Thymus (tissue), 14 donors: ENCODE measurements at places on chromosomes 16 and 17. TPM values are rescaled to one million over a fixed set of nuclear protein-coding genes. Genes with fewer than 3 reads are reported as not detected.

DNA sequence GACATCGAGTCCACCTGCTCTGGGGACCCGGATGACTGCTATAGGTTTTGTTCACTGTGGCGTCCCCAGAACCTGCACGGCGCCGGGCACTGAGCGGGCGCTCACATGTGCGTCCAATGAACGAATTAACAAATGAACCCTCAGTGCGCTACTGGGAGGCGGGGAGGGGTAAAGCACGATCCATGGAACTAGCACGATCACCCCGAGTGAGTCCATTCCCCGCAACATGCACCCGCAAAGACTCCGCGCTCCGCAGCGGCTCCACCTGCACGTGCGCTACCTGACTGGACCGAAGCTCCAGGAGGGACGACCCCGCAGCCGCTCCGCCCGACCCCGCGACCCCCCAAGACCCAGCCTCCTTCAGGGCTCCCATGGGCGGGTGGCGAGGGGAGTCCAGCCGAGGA lies 491 bp downstream of the TRAP1 start:
- peak; percentile 10 for DNase-seq

DNA sequence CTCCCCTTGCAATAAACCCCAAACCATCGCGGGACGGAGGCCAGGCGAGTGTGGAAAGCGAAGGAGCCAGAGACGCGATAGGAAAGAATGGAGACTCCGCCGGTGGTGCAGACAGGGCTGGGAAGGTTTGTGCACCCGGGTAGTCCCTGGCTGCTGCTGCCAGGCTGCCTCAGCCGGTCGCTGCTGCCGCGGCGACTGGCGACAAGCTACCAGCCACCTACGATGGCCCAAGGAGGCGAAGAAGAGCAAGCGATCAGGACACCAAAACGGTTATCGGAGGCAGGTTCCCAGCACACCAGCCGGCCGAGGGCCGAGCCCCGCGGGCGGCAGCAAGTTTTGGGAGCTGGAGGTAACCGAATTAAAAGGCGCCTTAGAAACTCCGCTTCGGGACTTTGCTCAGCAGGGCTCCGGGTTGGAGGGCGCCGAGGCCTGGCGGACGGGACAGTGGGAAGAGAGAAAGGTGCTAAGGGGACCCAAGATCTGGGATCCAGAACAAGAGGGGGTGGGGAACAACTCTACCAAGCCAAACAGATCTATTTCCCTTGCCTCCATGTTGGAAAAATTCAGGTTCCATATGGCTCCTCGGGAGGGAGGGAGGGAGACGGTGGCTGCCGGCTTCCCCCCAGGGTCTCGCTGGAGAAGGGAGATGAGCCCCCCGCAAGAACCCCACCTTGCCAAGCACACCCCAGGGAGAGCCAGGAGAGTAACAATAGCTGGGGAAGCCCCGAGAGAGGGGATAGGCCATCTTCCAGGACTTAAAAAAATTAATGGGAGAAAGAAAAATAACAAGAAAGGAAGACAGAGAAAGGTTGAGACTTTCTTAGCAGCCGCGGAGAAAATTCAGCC lies 9.7 kb upstream of the HOXB2 start:
- no peak for DNase-seq

DNA sequence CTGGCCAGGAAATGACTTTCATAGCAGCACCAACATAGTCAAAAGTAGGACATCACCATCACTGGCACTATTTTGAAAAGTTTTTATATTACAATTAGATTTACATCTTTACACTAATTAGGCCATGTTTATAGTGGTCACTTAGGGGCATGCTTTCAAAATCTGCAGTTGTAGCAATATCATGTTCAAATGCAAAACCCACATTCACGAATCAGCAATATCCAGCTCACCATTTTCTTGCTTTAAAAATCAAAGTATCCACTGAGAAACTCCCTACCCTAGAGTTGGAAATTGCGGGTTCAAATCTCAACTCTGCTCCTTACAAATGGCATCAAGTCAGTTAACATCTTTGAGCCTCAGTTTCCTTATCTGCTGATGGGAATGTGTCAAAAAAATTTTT lies 237.4 kb downstream of the ZFHX3 start:
- DNase-seq, result no peak

DNA sequence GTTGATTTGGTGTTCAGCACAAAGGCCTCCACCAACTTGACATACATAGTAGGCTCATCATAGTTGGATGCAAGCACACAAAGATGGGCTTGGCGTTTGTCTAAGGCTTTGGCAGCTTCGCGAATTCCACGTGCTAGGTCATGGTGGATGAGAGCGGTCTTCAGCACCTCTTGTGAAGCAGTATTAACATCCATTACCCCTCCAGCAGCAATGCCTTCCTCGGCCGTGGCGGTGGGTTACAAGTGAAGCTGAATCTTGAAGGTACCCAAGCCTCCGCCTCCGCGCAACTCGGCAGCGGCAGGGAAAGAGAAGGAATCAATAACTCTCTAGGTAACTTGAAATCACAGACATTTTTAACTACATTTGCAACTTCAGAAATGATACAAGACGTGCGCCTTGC lies 1.1 kb upstream of the PELP1 start:
- no peak for DNase-seq

GRCh38 chr17:77723909-77724875 lies 234.3 kb upstream of the TNRC6C start:
- no peak for DNase-seq

GRCh38 chr16:901715-902601 lies 68.8 kb downstream of the LMF1 start:
- DNase-seq, result no peak

DNA sequence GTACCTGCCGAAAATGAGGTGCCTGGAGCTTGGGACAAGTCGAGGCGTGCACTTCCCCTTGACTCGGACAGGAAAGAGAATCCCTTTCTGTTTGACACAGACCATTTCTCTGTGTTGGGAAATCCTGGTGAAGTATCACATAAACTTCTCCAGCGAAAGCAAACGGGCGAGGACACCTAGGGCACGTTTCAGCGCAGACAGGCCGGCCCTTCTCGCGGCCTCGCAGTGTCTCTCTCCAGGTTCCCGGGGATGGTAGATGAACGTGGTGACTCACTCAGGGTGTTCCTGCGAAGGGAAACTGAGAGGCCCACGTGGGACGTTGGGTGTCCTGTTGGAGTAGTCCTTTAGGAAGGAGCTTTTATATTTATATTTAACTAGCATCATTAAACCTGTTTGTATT lies 36.3 kb upstream of the ZNF750 start:
- no peak for DNase-seq

GRCh38 chr17:82248815-82249674 lies 20.2 kb downstream of the SLC16A3 start:
- DNase-seq, result no peak

- no peak for DNase-seq
Observed at GRCh38 chr16:10862438-10862837, 14.6 kb upstream of the CIITA start.

DNA sequence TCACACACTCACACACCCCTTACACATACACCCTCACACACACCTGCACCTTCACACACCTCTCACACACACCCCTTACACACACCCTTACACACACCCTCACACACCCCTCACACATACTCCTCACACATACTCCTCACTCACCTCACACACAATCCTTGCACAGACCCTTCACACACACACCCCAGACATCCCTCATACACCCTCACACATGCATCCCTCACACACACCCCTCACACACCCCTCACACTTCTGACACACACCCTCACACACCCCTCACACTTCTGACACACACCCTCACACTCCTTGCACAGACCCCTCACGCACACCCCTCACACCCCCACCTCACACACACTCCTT lies 23.9 kb downstream of the C17orf67 start:
- no peak for DNase-seq

DNA sequence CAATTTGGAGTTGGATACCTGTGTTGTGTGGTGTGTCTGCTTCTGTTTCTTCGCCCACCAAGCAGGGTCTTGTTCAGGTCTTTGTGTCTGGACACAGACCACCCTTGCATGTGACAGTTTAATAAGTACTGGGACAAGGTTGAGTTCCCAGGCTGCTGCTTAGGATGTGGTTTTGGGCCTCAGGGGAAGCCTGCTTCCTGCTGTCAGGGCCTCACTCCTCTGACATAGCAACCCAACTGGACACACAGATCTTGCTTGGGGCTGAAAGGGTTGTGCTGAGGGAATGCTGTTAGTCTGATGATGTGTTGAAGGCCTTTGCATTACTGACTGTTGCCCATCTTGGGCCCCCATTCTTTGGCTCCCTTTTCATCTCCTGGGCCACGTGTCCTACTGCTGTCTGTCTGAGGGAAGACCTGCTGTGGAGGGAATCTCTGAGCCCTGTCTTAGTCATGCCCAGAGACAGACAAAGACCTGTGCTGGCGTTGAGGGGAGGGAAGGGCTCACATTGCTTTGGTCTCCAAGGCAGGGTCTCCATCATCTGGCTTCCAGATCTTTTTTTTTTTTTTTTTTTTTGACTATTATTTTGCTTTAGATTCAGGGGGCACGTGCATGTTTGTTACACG lies 4.7 kb upstream of the TGFB1I1 start:
- DNase-seq, result no peak

DNA sequence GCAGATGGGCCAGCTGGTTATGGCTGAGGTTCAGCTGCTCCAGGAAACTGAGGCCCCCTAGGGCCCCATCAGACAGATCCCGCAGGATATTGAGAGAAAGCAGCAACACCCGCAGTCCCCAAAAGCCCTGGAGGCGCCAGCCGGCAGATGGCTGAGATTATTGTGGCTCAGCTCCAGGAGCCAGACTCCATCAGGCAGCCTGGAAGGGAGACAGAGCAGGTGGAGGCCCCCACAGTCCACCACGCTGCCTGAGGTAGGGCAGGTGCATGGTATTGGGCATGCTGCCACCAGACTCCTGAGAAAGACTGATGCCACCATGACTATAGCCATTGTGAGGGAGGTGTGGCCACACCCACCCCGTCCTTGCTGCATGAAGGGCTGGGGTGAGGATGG lies 9.5 kb upstream of the TMEM101 start:
- no peak for DNase-seq

DNA sequence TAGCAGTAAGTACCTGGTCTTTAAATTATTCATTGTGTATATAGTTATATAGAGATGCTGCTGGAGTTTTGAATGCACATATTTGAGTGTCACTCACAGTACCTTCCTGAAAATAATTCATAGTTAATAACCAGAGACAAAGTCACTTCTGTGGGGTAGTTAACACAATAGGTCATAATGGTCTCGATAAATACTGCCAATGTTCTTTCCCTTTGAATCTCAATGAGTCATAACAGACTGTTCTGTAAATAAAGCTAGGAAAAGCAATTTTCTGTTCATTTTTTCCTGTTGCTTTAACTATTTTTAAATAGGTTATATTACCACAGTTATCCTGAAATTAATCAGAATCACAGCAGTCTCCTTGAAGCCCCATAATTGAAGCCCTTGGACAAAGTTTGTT lies 87.2 kb downstream of the MAP2K4 start:
- DNase-seq, result no peak

GRCh38 chr17:43846963-43847371 lies at the start of gene CD300LG:
Gene CD300LG, plus strand, starts transcription at chr17:43847176. Its CDS starts 41 bp downstream, at chr17:43847217.
- no peak for DNase-seq

- no peak for DNase-seq
Observed at GRCh38 chr16:47524007-47524405, 62.9 kb downstream of the PHKB start.

DNA sequence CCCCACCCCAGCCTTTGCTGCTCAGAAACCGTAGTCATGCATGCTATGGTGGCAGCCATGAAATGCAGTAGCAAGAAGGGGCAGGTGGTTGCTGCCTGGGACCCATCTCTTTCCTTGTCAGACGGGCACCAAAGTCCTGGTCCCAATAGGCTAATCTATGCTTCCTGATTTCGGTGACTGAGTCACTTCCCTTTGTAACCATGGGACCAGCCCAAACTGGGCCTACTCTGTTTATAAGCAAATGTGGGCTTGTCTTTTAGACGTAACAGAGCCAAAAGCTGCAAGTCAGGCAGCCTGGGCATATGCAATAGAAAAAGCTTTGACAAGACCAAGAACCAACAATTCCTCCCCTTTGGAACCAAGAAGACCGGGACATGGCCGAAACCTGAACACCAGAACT lies 99.1 kb upstream of the RBBP6 start:
- no peak for DNase-seq

DNA sequence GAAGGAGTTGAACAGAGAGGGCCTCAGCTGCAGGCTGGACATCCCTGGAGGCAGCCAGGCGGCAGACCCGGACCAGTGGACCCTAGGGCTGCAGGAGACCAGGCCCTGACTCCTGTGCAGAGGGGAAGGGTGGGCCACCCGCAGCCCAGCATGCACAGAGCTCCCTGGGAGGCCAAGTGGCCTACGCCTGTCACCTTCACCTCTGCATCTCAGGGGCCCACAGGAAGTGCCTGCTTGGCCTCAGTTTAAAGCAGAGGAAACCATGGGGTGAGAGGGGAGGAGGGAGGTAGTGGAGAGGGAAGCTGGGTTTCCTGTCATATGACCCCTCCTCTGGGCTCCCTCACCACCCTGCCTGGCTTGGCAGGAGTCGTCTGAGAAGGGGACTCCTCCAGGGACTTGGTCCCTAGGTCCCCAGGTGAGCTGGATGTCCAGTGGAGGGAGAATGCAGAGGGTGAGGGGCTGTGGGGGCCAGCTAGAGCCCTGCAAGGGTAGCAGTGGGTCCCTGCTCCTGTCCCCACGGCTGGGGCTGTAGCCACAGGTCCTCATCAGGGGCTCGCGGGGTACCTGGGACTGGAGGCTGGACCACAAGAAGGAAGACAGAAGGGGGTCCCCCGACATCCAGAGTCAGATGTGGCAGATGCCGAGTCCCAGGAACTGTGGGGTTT lies at the start of gene TMC8:
TMC8 (plus strand) TSS at position 335 of the 665 bp plus-strand sequence. CDS start 818 bp downstream, outside the sequence.
- DNase-seq, result peak; percentile 84

DNA sequence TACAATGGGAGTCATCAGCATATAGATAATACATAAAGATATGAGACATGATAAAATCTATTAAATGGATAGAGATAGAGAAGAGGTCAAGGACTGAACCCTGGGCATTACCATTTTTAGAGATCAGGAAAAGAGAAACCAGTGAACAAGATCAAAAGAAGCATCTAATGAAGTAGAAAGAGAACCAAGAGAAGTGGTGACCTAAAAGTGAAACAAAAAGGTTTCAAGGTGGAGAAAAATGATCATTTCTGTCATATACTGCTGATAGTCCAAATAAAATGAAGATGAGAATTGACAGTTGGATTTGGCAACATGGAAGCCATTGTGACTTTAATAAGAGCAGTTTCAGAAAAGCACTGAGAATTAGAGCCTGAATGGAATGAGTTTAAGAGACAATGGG lies 165.1 kb downstream of the PPM1E start:
- DNase-seq, result no peak

- DNase-seq, result no peak
Observed at GRCh38 chr16:50944436-50944835, 202.6 kb downstream of the CYLD start.

GRCh38 chr16:83721676-83722075 lies 86.1 kb upstream of the HSBP1 start:
- no peak for DNase-seq

MYOCD gene
- total RNA-seq, result 0.05 TPM

TEKT1 gene
- 0.05 TPM for total RNA-seq

SLC4A1 gene
- total RNA-seq, result 6.9 TPM

EPX gene
- 14.9 TPM for total RNA-seq

MYO15B gene
- 31.3 TPM for total RNA-seq

OR3A2 gene
- 0.52 TPM for total RNA-seq

TERB1 gene
- 0.09 TPM for total RNA-seq

RAB26 gene
- total RNA-seq, result 0.28 TPM

TMEM114 gene
- 0.14 TPM for total RNA-seq

CTRB1 gene
- 0.14 TPM for total RNA-seq

INPP5K gene
- total RNA-seq, result 20.6 TPM

ACSM5 gene
- total RNA-seq, result 0.33 TPM
